ENCODE measurements at places on chromosomes 6 and 20.

- no peak for DNase-seq
Measured at GRCh38 chr6:150741633-150742200, 123.8 kb upstream of the MTHFD1L start.

- no peak for DNase-seq
Measured at GRCh38 chr20:24762371-24762770, 186.7 kb upstream of the CST7 start.

GRCh38 chr6:13425943-13426931 is 61.2 kb downstream of the GFOD1 start:
- no peak for DNase-seq

GRCh38 chr6:47344022-47344421 is 34.3 kb upstream of the TNFRSF21 start:
- no peak for DNase-seq

DNA sequence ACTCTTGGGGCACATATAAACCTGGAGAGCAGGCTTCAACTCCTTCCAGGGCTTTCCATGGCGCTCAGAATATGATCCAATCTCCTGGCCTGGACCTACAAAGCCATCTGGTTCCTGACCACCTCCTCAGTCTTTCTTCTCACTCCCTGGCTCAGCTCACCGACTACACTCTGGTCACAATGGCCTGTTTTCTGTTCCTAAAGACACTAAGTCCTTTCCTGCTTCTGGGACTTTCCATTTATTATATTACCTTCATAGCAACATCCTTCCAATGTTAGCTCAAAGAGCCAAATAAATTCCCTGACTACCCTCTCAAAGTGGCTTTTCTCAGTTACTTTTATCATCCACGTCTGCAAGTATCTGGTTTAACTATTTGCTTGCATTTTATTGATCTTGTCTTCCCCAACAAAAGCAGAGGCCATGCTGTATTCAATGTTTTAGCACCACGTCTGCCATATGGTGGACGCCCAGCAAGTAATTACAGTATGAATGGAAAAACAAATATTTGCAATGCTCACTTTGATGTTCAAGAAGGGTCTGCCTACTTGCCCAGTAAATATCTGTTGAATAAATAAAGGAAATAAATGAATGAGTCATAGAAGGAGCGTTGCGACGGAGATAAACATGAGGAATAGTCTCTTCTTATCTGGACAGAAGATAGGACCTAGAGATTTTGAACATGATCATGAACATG is 328.4 kb downstream of the ESR1 start:
- no peak for DNase-seq

DNA sequence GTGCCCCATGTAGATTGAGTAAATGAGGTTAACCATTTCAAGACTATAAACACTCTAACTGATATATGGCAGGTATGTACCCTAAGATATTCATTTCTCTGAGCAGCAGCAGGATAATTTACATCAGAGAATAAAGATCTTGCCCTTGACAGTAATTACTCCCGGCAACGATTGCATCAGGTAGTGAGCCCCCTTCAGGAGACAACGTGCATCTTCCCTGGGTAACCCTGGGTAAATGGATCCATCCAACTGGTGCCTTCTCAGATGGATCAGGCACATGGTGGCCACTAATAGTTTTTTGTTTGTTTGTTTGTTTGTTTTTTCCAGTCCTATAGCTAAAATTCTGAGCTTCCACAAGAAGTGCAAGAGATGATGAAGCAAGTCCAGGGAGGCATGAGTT is 469.4 kb upstream of the SLC35B3 start:
- no peak for DNase-seq

DNA sequence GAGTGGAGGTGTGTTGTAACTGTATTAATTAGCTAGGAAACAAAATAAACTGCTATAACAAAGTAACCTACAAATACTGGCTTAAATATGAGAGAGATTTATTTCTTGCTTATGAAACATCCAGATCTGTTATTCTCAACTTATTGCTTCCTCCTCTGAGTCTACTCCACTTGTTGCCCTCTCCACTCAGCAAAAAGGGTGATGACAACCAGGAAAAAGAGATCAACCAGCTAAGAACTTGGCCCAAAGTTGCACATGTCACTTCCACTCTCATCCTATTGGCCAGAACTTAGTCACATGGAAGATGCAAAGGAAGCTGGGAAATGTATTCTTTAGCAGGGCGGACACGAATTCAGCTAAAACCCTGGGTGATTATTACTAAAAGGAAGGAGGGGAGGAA is 5.2 kb upstream of the TP53RK start:
- DNase-seq, result no peak

DNA sequence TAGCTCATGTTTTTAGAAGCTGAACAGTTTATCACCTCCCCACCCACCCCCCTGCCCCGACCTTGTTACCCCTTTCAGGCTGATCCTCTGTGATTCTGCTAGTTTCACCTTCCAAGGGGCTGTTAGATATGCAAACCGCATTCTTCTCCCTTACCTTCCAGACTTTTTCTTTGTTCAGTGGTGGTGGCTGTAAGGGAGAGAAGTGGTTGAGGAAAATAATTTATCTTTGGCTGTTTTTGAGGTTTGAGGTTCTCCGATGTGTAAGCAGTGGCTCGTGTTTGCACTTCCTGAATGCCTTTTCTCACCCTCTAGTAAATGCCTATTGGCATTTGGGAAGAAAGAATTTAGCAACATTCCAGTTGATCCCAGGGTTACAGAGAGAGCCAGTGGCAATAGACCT is 69.4 kb upstream of the KCNG1 start:
- DNase-seq, result no peak

DNA sequence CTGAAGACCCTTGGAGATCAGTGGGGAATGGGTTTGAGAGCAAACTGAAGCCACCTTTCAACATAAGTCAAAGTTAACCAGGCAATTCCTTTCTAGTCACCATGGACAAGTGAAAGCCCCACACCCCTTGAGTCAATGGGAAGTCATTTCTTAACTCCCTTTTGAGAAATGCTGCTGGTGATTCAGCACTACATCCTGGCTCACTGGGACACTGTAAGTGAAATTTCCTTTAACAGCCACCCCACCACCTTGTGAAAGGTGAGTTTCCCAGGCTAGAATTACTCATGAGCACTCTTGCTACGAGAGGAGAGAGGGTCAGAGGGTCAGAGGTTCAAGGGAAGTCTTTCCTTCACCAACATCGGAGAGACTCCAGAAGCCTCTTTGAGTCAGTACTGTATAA is 93.3 kb upstream of the MARCKS start:
- no peak for DNase-seq

- no peak for DNase-seq
Measured at GRCh38 chr6:55636406-55637102, 57.6 kb upstream of the HMGCLL1 start.

DNA sequence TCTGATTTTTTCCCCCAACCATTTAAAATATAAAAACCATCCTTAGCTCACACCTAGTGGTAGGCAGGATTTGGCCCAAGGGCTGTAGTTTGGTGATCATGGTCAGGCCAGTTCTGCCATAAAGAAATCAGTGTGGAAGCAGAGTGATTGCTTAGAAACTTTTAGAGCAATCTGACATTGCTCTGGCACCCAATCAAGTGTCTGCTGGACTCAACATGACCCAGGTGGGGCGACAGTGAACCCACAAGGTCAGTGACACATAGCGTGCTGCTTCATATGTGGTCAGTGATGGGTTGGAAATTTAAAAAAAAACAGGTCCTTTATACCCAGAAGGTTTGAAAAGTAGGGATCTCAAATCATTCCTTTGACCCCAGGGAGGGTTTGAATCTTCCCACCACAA is 107.9 kb downstream of the BANF2 start:
- DNase-seq, result no peak

- DNase-seq, result no peak
Measured at GRCh38 chr6:10177704-10178103, 237.2 kb downstream of the TFAP2A start.

DNA sequence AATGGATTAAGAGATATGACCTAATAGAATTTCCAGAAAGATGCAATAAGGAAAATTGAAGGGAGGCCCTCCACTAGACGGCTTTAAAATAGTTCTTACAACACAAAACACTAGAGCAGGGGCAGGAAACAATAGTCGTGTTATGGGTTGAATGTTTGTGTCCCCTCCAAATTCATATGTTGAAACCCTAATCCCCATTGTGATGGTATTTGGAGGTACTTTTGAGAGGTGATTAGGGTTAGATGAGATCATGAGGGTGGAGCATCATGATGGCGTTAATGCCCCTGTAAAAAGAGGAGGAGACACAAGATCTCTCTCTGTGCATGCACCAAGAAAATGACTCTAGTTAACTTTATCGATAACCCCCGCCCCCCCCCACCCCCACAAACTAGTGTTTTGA is 104.0 kb upstream of the HMGN3 start:
- DNase-seq, result no peak

DNA sequence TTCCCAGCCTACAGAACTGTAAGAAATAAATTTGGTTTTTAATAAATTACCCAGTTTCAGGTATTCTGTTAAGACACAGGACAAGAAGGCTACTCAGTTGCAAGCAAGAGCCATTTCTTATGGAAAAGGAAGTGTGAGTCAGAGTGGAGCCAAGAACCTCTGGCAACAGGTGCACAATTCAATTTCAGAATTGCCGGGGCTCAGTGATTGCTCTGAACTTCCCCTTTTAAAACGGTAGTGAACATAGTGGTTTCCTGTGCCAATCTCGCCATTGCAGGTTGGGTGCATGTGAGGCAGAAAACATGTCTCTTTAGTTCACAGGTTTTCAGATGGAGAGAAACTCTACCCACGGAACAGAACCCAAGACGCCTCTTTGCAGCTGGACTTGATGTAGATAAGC is 16.4 kb downstream of the PIGT start:
- peak; percentile 15 for DNase-seq

GRCh38 chr20:444862-445426 is 17.4 kb downstream of the TBC1D20 start:
- DNase-seq, result no peak

GRCh38 chr20:63093966-63094766 is 87.4 kb upstream of the BHLHE23 start:
- no peak for DNase-seq

GRCh38 chr6:46357591-46357990 is 133.7 kb downstream of the RCAN2 start:
- DNase-seq, result no peak

DNA sequence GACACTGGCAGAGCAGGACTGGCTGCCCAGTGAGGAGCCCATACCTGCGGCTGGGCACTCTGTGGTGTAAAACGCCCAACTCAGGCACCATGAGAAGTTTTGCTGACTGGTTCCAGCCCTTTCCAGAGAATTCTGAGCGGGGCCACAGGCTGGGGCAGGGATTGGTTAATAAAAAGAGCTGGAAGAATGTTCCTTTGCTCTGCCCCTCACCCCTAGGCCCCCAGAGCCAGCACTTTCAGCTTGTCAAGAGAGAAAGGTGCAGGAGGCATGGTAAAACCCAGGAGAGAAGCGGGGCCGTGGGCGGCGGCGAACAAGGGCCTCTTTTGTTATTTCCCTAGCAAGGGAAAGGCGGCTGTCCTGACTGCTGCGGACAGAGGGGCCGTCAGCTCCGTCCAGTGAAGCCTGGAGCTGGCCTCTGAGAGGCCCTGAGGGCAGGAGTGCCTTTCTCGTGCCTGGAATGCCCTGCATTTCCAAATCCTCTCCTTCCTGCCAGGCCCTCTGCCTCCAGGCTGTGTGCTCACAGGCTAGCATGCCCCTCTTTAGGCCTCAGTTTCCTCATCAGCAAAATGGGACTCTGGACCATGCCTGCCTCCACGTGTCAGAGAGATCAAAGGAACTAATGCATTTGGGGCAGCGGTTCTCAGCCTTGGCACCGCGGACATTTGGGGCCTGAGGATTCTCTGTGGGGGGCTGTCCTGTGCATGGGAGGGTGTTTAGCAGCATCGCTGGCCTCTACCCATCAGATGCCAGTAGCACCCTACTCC is 12.9 kb downstream of the SLC13A3 start:
- DNase-seq, result no peak

DNA sequence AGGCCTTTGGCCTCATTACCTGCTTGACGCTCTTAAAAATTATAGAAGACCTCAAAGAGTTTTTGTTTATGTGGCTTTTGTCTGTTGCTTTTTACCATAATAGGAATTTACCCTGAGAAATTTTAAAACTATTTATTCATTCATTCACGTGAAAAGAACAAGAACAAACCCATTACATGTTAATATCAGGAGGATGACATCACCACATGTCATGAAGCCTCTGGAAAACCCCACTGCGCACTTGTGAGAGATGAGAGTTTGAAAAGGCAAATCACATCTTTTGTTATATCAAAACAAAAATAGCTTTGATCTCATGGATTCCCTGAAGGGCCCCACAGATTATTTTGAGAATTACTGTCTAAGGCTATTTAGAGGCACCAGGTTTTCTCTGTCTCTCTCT is 61.3 kb upstream of the EYA2 start:
- no peak for DNase-seq

- DNase-seq, result no peak
Measured at GRCh38 chr6:18527836-18528743, 140.9 kb downstream of the RNF144B start.

DNA sequence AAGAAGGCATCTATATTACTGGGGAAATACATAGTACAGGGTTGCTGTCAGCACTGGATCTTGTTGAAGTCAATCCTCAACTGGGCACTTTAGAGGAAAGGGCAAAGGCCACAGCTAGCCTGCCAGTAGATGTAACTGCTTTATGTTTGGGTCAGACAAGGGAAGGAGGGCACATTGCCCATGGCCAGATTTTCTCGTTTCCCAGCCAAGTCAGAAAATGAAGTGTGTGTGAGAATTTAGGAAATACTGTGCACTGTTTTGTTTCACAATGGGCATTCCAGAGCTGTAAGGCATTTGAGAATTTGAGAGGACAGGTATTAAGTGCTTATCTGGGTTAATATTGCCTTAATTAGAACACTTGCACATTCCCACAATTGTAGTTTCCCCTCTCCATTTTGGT is 183.9 kb upstream of the MCHR2 start:
- DNase-seq, result no peak

GRCh38 chr20:60447703-60448102 is 489.5 kb downstream of the CDH26 start:
- DNase-seq, result no peak

DNA sequence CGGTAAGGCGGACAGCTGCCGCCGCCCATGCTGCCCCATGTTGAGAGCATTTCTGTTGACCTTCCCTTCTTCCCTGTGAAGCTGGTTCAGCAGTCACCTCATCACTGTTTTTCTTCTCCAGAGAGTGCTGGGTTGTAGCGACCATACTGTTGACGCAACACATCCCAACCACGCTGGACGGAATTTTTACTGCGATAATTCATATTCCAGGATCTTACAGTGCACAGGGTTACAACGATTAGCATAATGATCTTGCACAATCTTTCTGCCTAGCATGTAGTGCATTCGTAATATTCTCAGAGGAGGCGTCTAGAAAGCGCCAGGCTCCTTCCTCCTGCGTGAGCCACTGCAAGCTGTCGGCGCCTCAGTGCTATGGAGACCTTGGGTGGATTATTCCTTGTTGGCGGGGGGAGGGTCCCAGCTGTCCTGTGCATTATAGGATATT is 137.0 kb downstream of the MTHFD1L start:
- no peak for DNase-seq

DNA sequence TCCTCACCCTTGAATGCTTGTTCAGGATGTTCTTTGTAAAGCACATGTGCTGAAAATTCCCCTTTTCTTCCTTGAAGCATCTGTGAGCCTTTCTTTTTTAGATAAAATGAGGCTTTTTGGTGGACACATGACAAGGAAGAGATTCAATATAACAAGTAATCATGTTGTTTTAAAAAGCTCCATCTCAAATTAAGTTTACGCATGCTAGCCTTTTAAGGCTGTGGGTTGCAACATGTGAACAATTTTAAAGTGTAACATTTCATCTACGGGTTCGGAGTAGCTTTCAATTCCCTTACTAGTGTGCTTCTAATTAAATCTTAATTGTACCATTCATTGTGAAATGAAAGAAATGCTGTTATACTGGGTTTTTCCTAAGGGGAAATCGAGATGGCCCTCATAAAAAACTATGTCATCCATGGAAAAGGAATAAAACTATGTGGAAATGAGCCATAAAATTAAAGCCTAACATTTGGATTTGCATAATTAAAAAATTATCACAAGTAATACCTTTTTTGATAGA is 19.3 kb upstream of the OSTM1 start:
- DNase-seq, result no peak
